ENCODE measurements at places on chromosomes 13 and 19.

DNA sequence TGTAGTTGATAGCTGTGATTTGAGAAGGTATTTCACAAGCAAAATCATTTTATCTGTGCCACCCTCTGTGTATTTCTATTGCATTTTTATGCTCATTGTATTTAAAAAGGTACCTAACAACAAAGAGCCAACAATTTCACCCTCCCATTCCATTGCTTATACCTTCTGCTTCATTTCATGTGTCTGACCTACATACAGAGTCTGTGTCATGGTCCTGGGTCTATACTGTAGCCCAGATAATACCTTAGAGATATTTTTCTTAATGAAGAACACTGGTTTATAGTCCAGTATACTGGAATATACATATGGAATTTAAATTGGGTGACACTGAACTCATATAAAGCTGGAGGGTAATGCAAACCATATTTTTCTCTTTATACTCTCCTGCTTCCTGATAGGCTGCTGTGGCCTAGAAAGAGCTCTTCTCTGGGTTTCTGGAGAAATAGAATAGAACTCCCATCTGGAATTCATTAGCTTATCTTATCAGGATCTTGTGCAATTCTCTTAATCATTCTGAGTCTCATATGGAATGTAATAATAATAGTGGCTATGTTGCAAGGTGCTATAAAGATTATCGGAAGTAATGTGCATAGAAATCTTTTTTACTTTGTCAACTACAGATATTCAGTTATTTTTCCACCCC lies 31.8 kb upstream of the SPART start:
- no peak for DNase-seq

DNA sequence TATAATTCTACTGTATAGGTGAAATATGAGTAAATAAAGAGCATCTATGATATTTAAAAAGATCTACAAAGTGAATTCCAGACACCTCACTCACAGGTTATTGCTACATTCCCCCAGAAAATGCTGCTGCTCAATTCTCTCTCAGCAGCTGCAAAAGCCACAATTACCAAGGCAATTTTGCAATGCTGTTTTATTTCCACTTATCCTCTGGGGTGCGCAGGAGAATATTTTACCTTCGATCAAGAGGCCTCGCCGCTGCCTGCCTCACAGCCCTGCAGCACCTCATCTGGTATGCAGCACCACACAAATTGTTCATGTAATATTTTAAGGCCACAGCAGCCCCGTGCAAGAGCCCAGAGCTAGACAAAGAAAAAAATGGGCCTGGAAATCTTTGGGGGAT lies 333.2 kb downstream of the DNAJC15 start:
- no peak for DNase-seq

- DNase-seq = no peak
These were observed 85.3 kb downstream of the COG6 start for GRCh38 chr13:39740761-39741160.

- DNase-seq = no peak
These were observed 6.6 kb downstream of the SSBP4 start for GRCh38 chr19:18425515-18426415.

GRCh38 chr19:33462112-33462791 lies 59.3 kb downstream of the PEPD start:
- DNase-seq = peak; percentile 20

GRCh38 chr13:44537248-44537647 lies 38.9 kb downstream of the TSC22D1 start:
- no peak for DNase-seq

DNA sequence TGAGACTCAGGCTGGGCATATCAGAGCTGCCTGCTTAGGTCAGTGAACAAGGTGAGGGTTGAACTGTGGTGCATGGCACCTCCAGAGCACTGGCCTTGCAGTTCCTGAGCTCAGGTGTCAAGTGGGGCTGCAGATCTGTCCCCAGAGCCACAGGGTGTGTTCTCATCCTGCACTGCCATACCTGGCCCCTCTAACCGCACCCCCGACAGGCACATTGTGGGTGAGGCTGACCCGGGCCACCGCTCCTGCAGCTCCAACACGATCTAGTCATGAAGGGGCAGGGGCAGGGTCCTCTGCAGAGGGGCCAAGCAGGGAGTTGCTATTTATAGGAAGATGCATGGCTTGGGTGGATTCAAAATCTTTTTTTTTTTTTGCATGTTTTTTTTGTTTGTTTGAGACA lies 16.7 kb upstream of the CRTC1 start:
- DNase-seq = no peak

DNA sequence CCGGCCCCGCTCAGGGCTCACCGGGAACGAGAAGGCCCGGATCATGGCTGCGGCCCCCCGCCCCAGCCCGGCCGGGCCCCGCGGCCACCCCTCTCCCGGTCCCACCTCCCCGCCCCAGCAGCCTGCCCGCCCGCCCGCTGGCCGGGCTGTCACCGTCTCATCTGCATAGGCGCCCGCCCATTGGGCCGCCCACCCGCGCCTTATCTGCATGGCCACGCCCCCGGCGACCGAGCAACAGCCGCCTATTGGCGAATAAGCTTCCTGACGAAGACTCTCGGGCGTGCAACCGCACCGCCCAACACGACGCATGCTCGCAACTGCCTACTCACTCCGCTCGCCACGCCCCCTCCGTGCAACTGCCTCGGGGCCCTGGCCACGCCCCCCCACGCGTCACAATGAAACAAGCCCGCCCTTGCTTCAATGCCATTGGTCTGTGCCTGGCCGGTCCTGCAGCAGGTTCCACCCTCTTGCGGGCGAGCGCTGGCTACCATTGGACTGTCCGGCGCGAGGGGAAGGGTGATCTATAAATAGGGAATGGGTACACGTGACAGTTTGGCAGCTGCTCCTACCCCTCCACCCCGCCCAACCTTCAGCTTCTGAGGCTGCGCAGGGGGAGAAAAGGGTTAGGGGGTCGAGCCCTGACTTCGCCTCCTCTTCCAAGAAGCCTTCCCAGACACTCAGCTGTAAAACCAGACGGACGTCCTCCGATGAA lies at the start of gene DACT3:
Gene DACT3 (minus strand): TSS at position 163 of the 712 bp plus-strand sequence. CDS start 118 bp downstream, at position 45.
- peak; percentile 99 for DNase-seq

GRCh38 chr13:45575146-45575829 lies 40.3 kb downstream of the ERICH6B start:
- DNase-seq = no peak

- DNase-seq = no peak
These were observed 18.9 kb upstream of the TRIM13 start for GRCh38 chr13:49977992-49978391.

DNA sequence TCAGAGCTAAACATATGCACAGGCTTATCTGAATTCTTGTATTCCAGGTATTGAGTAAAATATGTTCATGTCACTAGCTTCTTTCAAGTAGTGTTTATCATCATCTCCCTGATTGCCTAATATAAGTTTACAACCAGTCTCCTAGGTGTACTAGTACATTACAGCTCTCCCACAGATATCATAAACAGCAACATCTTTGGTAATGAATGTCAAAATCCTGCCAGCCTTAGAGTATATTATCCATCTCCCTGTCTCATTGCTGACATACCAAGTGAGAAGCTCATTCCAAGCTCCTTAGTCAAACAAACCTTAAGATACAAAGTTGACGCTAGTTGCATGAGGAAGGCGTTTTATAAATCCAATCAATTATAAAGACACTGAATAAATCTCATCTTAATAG lies 689.1 kb upstream of the GPC6 start:
- no peak for DNase-seq

DNA sequence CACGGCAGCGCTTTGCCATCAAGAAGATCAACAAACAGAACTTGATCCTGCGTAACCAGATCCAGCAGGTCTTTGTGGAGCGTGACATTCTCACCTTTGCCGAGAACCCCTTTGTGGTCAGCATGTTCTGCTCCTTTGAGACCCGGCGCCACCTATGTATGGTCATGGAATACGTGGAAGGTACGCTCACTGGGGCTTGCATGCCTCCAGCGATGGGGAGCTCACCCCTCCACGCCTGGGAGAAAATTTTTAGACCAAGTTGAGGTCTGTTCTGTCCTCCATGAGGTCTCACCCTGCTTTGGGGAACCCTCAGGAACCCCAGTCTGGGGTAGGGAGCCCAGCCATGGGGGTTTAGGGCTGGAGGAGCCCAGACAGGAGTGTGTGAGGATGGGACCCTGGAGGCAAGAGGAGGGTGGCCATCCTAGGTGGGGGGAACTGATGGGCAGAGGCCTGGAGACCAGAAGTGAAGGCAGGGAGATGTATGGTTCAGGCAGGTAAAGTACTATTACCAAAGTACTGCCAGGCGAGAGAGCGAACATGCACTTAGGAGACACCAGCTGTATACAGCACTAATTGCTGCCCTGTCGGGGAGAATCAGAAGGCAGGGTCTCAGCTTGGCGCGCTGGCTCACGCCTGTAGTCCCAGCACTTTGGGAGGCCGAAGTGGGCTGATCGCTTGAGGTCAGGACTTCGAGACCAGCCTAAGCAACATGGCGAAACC lies 22.3 kb upstream of the PIK3R2 start:
- no peak for DNase-seq

DNA sequence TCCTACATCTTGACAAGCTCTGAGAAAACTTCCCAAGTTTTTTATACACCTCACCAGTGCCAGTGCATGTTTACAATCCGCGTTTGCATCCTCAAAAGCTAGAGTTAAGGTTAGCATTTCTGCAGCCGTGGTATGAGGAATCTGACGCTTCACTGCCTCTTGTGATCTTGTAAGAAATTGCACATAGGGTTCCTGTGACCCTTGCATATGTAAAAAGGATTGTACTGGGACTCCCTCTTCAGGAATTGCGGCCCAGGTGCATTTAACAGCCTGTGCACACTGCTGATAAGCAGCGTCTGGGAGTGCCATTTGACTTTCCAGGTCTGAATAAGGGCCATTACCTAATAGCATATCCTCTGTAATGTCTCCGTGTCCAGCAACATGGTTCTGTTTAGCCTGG lies 15.3 kb downstream of the FPR3 start:
- DNase-seq = no peak

- no peak for DNase-seq
These were observed 101.8 kb upstream of the ZNF98 start for GRCh38 chr19:22523940-22524339.

- no peak for DNase-seq
These were observed 12.7 kb downstream of the ZNF574 start for GRCh38 chr19:42088471-42089190.

DNA sequence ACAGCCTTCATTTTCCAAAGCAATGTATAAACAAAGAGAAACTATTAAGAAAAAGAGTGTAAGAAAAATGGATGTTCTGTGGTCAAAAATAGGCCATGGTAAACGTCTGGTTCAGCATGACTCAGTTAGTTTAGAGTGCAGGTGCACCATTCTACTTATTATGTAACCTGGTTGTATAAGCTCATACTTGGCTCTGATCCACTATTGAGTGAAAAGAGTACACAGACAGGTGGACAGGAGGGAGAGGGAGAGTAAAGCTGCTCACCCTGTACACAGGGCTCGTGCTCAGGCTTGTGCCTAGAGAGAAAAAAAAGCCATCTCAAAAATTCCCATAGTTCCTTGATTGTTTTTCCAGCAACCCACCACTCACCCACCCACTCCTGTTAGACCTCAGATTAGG lies 85.8 kb upstream of the ZNF91 start:
- no peak for DNase-seq

- DNase-seq = no peak
These were observed 22.3 kb upstream of the ZBTB7A start for GRCh38 chr19:4088975-4089374.

DNA sequence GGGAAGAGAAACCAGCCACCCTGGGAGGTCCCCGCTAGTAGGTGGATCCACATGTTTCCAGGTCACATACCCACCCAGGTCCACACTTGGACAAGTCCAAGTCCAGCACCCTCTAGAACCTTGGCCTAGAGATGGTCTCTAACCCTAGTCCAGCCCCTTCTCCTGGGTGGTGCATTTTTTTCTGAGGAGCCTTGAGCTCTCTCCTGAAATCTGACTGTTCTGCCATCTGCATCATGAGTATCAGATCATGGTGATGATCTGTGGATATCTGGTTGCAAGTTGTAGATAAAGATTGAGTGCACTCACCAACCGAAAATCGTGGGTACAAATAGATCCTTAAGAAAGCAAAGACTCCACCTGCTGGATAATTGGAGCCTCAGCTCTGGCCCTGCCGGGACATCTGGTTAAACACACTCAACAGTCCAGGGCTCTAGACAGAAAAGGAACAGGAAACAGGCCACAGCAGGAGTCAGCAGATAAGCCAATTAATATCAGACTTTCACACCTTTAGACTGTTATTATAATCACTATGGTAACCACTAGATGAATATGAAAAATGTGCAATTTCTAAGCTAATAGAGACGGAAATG lies 41.1 kb downstream of the GPR12 start:
- peak; percentile 20 for DNase-seq

GRCh38 chr19:29245215-29245614 lies 32.3 kb upstream of the UQCRFS1 start:
- DNase-seq = no peak

GRCh38 chr19:57192993-57193392 lies 1.7 kb downstream of the ZNF264 start:
- no peak for DNase-seq

DNA sequence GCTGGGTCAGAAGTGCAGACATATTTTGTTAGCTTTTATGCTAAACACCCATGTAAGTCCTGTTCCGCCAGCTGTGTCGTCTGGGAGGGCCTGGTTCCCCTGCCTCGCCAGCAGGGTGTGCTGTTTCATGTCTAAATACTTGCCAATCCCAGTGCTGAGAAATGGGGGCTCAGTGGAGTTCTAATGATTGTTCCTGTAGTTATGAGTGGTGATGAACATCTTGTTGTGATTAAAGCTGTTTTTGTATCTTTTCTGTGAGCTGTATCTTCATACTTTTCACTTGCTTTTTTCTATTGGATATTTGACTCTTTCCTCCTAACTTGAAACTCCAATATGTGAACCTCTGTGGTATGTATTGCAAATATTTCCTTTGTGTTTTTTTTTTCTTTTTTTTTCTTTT lies 32.7 kb downstream of the KDM4B start:
- peak; percentile 65 for DNase-seq

DNA sequence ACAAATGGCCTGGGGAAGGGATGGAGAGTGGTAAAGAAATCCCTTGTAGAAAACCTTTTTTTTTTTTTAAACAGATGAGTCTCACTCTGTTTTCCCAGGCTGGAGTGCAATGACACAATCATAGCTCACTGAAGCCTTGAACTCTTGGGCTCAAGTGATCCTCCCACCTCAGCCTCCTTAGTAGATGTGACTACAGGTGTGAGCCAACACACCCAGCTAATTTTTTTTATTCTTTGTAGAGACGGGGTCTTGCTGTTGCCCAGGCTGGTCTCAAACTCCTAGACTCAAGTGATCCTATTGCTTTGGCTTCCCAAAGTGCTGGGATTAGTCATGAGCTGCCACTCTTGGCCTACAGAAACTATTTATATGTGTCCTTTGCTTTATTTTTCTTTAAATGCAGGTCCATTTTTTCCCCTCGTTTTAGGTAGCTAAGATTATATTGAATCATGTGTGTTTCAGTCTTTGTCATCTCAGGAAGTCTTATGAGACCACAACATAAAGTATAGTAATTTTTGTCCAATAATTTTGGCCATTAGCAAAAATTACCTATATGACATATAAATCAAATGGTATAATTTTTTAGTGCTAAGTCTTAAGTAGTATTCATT lies 10.5 kb downstream of the LPAR6 start:
- DNase-seq = no peak

- DNase-seq = no peak
These were observed 45.7 kb downstream of the ELF1 start for GRCh38 chr13:40973409-40973808.
